Fibroblast of skin of back (primary cell): ENCODE measurements at places on chromosomes 1 and 21.

DNA sequence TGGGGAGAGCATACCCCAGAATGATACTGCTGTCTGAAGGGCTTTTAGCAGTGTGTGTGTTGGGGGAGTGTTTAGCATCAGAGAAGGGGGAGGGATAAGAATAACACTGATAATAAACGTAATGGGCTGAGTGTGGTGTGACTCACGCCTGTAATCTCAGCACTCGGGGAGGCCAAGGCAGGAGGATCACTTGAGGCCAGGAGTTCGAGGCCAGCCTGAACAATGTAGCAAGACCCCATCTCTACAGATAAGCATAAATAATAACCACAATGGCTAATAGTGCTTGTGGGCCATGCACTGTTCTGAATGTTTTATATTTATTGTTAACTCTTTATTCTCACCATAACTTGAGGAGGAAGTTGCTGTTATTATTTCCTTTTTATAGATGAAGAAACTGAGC, 2.6 kb upstream of the LEFTY2 start:
- DNase-seq = no peak

- peak; percentile 27 for DNase-seq
Observed at GRCh38 chr1:210301615-210302000, 27.1 kb upstream of the HHAT start.

GRCh38 chr1:109979489-109980091, 5.0 kb upstream of the AHCYL1 start:
- DNase-seq = peak; percentile 54

GRCh38 chr1:89051300-89051954, 13.6 kb downstream of the GBP1 start:
- DNase-seq = no peak

- no peak for DNase-seq
Observed at GRCh38 chr21:43957611-43958362, 54.3 kb upstream of the TRAPPC10 start.

DNA sequence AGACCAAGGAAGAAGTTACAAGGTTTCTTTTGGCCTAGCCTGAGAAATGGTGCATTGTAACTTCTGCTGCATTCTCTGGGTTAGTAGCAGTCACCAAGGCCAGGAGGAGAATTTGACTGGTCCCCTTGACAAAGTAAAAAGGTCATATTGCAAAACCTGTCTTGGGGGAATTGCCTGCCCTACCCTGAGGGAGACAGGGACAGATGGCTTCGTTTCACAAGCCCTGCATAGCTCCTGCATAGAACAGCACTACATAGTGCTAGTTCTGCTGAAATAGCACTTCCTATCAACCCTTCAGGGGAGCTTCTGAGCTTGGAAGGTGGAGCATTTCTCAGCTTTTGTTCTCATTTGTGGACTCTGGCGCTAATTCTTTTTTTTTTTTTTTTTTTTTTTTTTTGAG, 20.4 kb upstream of the AK2 start:
- DNase-seq = no peak

DNA sequence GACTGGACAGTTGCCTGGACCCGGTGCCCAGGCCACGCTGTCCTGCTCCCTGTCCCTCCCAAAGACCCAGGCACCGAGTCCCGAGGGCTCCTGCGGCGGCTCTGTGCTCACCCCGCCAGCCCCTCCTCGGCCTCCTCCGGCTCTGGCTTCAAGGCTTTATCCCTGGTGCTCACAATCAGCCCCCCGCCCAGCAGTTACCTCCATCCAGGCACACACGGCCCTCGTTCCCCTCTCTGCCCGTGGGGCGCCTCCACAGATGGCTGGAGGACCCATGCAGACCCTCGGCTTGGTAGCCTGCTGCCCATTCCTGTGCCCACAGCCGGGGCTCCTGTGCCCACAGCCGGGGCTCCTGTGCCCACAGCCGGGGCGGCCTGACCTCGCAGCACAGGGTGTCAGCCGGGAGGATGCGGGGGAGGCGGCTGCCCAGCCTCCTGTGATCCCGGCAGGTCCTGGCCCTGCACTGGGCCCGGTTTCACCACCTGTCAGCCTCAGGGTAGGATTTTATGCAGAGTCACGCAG, 52.3 kb upstream of the COL18A1 start:
- DNase-seq = no peak

DNA sequence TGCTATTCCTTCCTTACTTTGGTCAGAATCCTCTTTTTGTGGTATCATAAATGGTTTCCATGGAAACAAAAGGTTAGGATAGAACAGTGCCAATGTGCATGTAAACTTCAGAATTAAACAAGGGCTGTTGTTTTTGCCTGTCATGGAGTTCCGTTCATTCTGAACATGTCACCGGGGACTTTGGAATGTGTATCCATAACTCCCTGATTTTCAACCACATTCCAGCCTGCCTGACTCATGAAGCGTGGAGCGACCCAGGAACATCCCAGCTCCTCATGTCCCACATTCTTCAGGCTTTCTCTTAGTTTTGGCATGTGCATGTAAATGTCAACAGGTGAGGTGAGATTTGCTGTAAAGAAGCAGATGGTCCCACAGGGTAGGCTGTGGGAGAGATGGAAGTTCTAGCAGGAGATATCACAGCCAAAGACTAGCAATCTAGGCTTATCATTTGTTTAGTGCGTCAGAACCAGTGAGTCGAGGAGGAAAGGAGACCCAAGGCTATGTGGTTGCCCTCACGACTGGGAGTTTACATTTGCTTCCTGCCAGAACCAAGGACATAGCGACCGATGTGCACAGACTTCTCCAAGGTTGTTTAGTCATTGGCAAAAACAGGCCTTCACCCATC, 23.0 kb upstream of the DNAJC11 start:
- DNase-seq = peak; percentile 96

DNA sequence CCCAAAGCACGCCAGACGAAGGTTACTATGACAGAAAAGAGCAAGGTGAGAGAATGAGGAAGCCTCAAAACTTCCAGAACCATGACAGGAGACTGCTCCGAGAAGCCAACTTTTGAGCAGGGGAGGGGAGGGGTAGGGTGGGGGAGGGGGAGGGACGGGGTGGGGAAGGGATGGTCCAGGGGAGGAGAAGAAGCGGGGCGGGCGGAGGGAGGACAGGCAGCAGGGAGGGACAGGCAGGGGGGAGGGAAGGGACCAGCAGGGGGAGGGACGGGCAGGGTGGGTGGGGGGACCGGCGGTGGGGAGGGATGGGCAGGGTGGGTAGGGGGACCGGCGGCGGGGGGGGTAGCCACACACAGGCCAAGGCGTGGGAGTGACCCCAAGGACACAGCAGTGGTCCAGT, 2.0 kb downstream of the INTS11 start:
- DNase-seq = no peak

GRCh38 chr1:37124501-37124900, 90.2 kb upstream of the GRIK3 start:
- DNase-seq = no peak

GRCh38 chr1:26851106-26851684, 11.8 kb upstream of the SFN start:
- DNase-seq = no peak

GRCh38 chr1:198913667-198914066, 274.8 kb downstream of the PTPRC start:
- DNase-seq = peak; percentile 59
